ENCODE measurements at places on chromosomes 16 and 17.

DNA sequence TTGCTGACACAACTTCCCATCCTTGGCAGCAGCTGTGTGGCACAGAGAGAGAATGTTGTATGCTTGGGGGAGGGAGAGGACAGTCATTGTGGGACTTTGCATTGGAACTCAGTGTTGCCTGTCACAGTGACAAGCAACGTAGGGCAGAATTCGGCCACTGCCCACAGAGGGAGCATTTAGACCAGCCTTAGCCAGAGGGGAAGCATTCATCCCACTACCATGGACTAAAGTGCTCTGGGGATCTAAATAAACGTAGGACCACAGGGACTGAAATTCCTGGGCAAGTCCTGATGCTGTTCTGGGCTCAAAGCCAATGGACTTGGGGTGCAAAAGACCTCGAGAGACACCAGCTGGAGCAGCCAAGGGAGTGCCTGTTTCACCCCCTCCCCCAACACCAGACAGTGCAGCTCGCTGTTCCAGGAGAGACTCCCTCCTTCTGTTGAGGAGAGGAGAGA, 44.9 kb downstream of the ABCA8 start:
- no peak for DNase-seq

GRCh38 chr16:10988164-10988803, 43.9 kb downstream of the CLEC16A start:
- no peak for DNase-seq

GRCh38 chr17:57785022-57785421, 39.9 kb upstream of the CCDC182 start:
- DNase-seq, result no peak

- DNase-seq, result peak; percentile 4
Observed at GRCh38 chr17:75457047-75457654, 716 bp downstream of the TMEM94 start.

GRCh38 chr17:66830451-66830850, 4.5 kb upstream of the CACNG5 start:
- DNase-seq, result no peak

DNA sequence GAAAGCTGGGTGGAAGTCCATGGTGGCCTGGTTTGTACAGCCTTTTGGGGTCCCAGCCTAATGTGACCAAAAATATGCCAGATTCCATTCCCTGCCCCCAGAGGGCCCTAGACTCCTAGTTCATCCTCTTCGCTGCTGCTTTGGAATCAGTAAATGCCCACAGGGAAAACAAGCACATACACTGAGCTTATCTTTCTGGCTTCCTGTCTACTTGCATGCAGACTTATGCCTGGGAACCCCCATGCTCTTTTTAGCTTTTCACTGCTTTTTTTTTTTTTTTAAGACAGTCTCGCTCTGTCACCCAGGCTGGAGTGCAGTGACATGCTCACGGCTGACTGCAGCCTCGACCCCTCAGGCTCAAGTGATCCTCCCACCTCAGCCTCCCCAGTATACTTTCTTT, 6.2 kb upstream of the CD300LG start:
- no peak for DNase-seq

Measured in naive B cell (primary cell).